ENCODE measurements at places on chromosomes 7 and 10.

- H3K4me3 ChIP-seq: no peak overlapping the region
- no peaks in the 10 kb centered on the region for H3K4me1 ChIP-seq
- no peak for DNase-seq
- H3K27ac ChIP-seq: no peak overlapping the region
- H3K36me3 ChIP-seq: no peaks in the 10 kb centered on the region
- peaks cover 10% of the 10 kb centered on the region for H3K27me3 ChIP-seq
Observed at GRCh38 chr7:79282070-79282694, 171.3 kb downstream of the MAGI2 start.

- no peak overlapping the region for H3K4me3 ChIP-seq
- no peaks in the 10 kb centered on the region for H3K36me3 ChIP-seq
- no peak overlapping the region for H3K27ac ChIP-seq
- no peaks in the 10 kb centered on the region for H3K27me3 ChIP-seq
- no peak for DNase-seq
- H3K4me1 ChIP-seq: no peaks in the 10 kb centered on the region
Observed at GRCh38 chr10:128833671-128834070, 633.4 kb upstream of the MGMT start.

DNA sequence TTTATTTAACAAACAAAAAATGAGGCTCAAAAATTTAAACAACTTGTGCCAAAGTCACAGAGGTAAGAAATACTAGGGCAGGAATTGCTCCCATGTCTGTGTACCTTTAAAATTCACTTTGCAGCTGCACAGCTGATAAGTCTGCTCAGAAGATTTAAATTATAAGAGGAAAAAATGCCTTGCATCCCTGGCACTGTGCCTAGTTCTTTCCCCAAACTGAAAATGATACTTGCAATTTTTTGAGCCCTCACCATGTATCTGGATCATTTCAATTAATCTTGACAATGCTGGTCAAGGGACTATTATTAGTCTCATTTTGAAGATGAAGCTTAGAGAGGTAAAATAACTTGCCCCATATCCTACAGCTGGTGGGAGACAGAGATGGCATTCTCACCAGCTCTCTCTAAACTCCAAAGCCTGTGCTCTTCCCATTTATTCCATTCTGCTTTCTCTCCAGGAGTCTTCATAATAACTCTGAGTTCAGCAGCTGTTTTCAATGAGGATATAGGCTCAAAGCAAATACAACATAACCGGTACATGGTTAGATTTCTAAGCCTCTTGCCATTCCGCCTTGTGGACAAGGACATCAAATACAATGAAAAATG, 350.5 kb upstream of the LRRTM3 start:
- H3K36me3 ChIP-seq: no peaks in the 10 kb centered on the region
- H3K27me3 ChIP-seq: no peaks in the 10 kb centered on the region
- no peak for DNase-seq
- H3K4me3 ChIP-seq: no peak overlapping the region
- H3K4me1 ChIP-seq: no peaks in the 10 kb centered on the region
- H3K27ac ChIP-seq: no peak overlapping the region

DNA sequence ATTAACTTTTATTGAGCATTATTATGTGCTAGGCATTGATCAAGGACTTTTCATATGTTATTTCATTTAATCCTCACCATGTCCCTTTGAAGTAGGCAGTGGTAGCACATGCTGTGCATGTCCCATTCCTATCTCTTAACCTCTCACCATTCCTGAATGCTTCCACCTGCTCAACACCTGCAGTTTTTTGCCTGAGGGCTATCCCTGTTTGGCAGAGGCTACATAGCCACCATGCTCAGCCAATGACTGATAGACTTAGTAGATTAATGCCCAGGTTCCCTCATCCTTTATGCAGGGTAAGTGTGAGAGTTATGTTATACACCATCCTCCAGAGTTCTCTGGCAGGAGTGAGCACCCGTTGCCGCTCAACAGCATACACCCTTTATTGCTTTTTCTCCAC, 387.8 kb downstream of the BBS9 start:
- H3K36me3 ChIP-seq: peaks cover 4% of the 10 kb centered on the region
- no peak overlapping the region for H3K27ac ChIP-seq
- no peak overlapping the region for H3K4me3 ChIP-seq
- H3K27me3 ChIP-seq: no peaks in the 10 kb centered on the region
- no peak for DNase-seq

DNA sequence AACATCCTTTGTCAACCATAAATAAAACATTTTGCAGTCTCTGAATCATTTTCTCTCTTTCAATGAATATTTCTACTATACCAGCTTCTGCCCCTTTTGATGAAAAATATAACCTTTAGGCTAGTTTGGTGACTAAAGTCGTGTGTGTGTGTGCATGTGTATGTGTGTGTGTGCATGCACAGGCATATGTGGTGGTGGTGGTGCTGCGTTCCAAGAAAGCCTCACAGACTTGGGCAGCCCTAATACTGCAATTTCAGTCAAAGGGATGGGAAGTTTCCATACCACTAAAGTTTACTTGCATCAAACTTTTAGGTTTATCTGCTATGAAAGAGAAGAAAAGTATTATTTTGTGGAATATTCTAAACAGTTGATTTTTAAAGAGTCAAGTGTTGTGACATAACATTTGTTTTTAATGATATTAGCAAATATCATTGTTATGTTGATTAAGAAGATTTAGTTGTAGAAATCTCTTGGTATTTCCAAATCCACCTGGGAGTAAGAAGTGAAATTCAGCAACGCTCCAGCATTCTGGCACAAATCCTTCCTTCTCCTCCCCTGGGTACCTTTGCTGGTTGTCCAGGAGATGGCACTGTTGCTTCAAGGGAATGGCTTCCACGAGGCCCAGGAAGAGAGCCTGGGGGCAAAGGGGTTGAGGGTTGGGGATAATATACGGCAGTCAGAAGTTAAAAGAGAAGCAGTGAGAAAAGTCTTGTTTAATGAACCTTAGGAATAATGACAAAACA, 41.5 kb downstream of the ASB4 start:
- no peak for DNase-seq
- no peak overlapping the region for H3K27ac ChIP-seq
- peaks cover 22% of the 10 kb centered on the region for H3K27me3 ChIP-seq
- H3K4me1 ChIP-seq: no peaks in the 10 kb centered on the region
- H3K4me3 ChIP-seq: no peak overlapping the region
